Upper lobe of left lung (tissue), 6 donors: ENCODE measurements at places on chromosomes 13 and 19. TPM values are rescaled to one million over a fixed set of nuclear protein-coding genes. Genes with fewer than 3 reads are reported as not detected.

- peak; percentile 55 for DNase-seq
These were observed 22.6 kb upstream of the F7 start for GRCh38 chr13:113083022-113083373.

DNA sequence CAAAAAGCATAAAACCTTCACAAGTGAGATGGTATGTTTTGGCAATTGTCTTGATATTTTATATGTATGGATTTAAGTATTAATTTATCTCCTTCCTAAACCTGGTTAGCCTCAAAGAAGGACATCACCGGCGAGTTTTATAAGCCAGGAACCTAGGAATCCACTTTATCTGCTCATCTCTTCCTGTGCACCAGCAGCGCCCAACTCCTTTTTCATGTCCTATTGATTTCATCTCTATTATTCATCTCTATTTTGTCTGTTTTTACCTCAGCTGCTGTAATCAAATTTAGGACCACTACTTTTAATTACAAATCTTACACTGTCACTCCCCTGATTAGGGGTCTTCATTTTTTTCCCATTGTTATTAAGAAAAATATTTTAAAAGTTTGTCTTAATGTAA, 286.4 kb downstream of the DACH1 start:
- no peak for DNase-seq

- DNase-seq: no peak
These were observed 127.1 kb downstream of the GGACT start for GRCh38 chr13:100461309-100462030.

DNA sequence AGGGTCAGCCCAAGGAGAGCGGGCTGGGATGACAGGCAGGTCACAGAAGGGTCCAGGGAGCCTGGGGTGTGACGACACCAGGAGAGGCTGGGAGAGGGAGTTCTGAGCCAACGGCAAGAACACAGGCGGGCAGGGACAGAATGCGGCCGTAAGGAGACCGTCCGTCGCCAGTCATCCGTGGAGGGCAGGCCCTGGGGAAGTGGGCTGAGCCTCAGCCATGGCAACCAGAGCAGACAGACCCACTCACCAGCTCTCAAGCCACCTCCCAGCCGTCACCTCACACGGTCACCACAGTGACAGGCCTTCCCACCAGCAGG, 3.7 kb upstream of the TMEM86B start:
- no peak for DNase-seq

- no peak for DNase-seq
These were observed 297.1 kb downstream of the COG6 start for GRCh38 chr13:39952249-39953233.

- no peak for DNase-seq
These were observed 412 bp downstream of the IRS2 start for GRCh38 chr13:109785892-109786450.

- no peak for DNase-seq
These were observed 1634.2 kb downstream of the PCDH9 start for GRCh38 chr13:65595916-65596315.

GRCh38 chr19:2691951-2692350, 10.5 kb downstream of the GNG7 start:
- no peak for DNase-seq

DNA sequence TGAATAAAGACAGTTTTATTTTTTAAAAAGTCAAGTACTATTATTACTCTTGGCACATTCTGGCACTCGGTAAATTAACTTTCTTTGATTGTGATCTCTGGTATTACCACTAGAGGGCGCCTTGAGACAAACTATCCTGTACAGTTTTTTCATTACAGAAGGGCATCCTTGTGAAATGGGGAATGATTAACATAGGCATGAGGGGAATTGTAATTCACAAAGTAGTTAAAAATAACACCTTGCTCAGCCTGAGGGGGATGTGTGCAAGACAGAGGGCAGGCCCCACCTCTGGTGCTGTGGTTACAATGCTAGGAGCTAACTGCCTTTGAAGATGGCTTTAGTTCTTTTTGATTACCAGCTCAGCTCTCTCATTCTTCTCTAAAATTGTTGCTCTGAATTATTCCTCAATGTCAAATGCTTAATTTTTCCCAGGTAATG, 24.2 kb upstream of the C1QTNF9B start:
- no peak for DNase-seq

GRCh38 chr13:100484702-100485101, 103.9 kb downstream of the GGACT start:
- DNase-seq: no peak

DNA sequence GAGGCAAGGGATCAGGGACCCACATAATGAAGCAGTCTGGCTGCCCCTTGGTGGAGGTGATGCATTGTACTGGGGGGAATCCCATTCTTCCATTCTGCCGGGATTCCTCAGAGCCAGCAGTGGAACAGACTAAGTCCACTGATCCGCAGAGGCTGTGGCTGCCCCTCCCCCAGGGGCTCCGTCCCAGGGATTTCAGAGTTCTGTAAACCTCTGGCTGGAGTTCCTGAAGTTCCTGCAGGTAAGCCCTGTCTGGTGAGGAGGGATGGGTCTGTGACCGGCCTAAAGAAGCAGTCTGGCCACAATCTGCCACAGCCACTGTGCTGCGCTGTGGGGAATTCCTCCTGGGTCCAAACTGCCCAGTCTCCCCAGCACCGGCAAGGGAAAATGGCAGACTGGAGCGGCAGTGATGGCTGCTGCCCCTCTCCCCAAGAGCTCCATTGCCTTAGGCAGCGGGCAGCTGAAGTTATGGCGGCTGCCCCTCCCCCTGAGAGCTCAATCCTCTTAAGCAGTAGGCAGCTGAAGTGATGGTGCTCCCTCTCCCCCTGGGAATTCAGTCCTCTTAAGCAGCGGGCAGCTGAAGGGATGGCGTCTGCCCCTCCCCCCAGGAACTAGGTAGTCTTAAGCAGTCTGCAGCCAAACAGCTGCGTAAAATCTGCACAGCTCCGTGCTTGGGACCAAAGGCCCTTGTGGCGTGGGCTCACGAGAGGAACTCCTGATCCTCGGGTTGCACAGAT, 155.7 kb downstream of the PCDH17 start:
- DNase-seq: no peak

IZUMO4 gene
- 0.59 TPM for total RNA-seq

ITGBL1 gene
- 12.7 TPM for total RNA-seq

DNA sequence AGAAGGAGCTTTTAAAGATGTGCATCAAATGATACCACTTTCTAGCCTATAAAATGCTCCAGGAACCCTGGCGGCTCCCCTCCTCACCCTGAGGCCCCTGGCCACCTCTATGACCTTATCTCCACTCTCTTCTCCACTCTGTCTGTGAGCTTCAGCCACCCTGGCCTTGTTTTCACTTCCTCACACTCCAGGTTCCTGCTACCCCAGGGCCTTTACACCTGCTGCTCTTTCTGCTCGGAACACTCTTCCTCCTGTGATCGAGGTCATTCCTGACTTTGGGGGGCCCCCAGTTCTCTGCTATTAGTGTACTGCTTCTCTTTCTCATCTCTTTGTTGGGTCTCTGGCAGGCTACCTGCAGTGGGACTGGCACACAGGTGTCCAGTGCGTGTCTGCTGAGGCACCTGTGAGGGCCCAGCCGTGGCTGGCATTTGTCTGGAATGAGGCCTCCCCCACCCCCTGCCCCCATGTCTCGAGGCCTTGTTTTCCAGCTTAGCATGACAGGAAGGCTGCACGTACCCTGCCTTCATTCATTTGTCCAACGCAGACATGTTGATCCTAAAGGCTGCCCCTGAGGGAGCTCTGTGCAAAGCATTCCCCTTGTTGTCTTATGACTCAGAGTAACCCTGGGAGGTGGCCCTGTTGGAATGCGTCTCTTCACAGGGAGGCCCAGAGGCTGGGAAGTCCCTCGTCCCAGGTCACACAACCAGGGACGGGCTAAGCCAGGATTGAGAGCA, 2.3 kb downstream of the DDA1 start:
- DNase-seq: no peak

GRCh38 chr13:72808917-72809500, 27.1 kb downstream of the PIBF1 start:
- DNase-seq: no peak

- no peak for DNase-seq
These were observed 209.6 kb downstream of the OLFM4 start for GRCh38 chr13:53238261-53238660.

GRCh38 chr13:30406779-30407416, 15.4 kb upstream of the UBE2L5 start:
- DNase-seq: no peak

GRCh38 chr13:48356750-48357149, 53.2 kb downstream of the RB1 start:
- DNase-seq: no peak

IGFL2 gene
- total RNA-seq: not detected

PLEKHA4 gene
- total RNA-seq: 6.3 TPM

RPS28 gene
- 840 TPM for total RNA-seq

BEST2 gene
- total RNA-seq: not detected

ZNF235 gene
- 16.8 TPM for total RNA-seq

DNA sequence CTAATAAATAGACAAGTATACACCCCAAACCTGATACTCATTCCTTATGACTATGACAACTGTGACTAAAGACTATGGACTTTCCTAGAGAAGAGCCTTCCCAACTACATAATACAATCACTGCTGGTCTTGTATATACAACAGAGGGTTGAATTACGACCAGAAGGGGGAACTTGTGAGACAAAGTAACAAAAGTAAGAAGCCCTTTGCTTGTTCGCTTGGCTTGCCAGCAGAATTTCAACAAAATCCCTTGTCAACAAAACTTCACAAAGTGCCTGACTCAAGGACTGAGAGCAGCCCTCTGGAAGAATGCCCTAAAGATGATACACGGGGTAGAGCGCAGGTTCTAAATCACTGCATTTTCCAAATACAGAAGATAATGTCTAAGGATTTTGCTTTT, 99.4 kb downstream of the WASF3 start:
- DNase-seq: no peak

GRCh38 chr13:34467450-34468083, 474.5 kb upstream of the NBEA start:
- no peak for DNase-seq

PRSS57 gene
- total RNA-seq: not detected

GRCh38 chr13:23201870-23202269, 21.1 kb downstream of the SGCG start:
- DNase-seq: no peak

DNA sequence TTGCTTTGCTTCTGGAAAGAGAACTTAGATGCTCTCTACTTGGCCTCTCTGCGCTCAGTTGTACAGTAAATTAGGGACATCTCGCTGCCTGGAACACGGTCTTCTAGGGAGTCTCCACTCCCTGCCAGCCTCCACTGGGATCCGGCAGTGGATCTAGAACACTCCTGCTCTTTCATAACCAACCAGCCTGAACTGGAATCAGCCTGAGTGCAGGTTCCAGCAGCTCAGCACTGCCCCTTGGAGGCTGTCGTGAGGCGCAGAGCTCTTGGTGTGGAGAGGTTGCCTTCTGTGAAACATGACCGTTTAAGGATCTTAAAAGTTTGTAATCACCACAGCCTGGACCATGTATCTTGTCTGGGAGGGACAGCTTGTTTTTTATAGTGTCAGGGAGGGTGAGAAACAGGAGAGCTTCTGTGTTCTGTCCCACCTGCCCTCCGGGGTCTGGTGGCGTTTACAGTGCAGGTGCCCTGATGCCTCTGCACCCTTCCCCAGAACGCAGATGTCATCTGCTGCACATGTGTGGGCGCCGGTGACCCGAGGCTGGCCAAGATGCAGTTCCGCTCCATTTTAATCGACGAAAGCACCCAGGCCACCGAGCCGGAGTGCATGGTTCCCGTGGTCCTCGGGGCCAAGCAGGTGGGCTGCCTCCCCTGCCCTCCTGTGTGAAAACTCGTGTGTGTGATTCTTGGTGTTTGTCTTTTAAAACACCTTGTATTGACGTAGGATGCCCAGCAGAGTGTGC, 24.8 kb downstream of the UPF1 start:
- DNase-seq: no peak

ANGPTL8 gene
- not detected for total RNA-seq

GRCh38 chr19:8262431-8262830, 45.7 kb downstream of the CD320 start:
- DNase-seq: no peak

S1PR5 gene
- 1.6 TPM for total RNA-seq

CD33 gene
- 31.1 TPM for total RNA-seq

CGB3 gene
- not detected for total RNA-seq

DNA sequence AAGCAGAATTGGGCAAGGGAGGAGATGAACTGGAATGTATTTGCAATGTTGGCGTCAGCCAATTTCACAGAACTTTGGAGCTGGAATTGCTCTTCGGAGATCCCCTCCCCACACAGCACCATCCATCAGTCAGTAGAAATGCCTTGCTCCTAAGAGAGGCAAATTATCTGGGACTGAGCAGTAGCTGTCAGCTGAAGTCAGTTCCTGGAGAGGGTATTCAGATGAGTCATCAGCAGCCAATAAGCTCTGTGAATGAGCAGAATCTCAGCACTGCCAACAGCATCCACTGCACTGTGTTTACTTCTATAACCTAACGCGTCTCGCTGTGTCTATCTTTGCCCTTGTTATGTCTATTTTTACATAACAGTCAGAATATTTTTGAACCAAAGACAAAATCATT, 213.7 kb downstream of the SLITRK5 start:
- DNase-seq: no peak

- DNase-seq: no peak
These were observed 17.4 kb downstream of the SLC7A9 start for GRCh38 chr19:32852216-32852615.

C19orf85 gene
- total RNA-seq: not detected

ZNF226 gene
- total RNA-seq: 10.2 TPM

- no peak for DNase-seq
These were observed 24.7 kb upstream of the SPATA13 start for GRCh38 chr13:24135674-24136300.

IER2 gene
- 246 TPM for total RNA-seq

MAB21L1 gene
- total RNA-seq: not detected

MYADM gene
- total RNA-seq: 143 TPM

DNA sequence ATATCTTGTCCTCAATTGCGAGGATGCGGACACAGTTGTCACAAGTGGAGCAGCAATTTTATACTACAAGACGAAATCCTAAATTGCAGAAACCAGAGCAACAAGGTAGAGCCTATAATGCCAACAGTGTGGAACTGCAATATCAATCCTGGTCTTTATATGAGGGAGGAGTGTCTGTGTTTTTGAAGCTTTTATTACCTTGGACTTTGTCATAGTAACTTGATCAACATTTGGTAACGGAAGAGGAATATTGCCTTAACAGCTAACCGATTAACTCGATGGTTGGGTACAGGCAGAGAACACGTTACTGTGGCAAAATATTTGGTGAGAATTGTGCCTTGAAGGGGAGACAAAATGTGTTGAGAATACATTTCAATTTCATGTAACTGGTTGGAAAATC, 661.5 kb downstream of the FGF9 start:
- DNase-seq: no peak

RNF113B gene
- not detected for total RNA-seq

- no peak for DNase-seq
These were observed 1596.6 kb downstream of the SLITRK5 start for GRCh38 chr13:89267734-89268133.

DNA sequence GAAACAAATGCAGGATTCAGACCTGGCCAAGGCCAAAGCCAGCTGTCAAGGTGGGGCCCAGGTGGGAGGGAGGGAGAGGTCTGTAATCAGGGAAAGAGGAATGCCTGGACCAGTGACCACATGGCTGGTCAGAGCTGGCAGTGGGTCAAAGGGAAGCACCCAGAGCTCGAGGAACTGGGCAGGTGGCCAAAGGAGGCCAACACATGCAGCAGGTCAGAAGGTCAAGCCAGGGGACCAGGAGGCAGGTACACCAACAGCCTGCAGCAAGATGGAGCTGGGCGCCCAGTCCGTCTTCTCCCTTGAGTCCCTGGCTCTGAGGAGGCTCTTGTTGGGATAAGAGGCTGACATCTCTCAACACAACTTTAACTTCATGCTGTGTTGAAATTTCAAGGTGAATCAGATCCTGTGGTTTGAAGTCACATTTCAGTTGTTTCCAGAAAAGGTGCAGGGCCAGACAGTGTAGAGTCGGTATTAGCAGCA, 17.1 kb downstream of the GPATCH1 start:
- DNase-seq: no peak

CCDC70 gene
- total RNA-seq: not detected
